Natural killer cell treated with Interleukin-12 subunit alpha and Interleukin-12 subunit beta and Interleukin-15 and Interleukin-18, amount 100 ng/mL, for 72 hours (primary cell): ENCODE measurements at places on chromosomes 7 and 10.

DNA sequence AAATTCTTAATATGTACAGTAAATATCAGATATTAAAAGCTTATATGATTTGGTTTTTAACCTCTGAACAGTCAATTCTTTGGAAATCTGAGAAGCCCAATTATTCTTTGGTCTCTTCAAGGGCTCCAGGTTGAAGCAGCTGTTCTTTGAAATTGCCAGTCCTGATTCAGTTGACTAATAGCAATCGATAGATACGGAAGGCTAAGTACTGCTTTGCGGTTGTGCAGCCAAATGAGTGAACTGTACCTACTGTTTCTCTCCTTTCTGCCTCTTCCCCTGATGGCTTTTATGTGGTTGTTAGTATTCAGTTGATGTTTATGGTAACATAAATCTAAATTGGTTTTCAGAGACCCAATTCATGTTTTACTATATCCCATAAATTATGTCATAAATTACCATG is 103.1 kb upstream of the RPA3 start:
- DNase-seq, result no peak

- no peak for DNase-seq
These were observed 16.3 kb upstream of the GJD4 start for GRCh38 chr10:35588836-35589235.

DNA sequence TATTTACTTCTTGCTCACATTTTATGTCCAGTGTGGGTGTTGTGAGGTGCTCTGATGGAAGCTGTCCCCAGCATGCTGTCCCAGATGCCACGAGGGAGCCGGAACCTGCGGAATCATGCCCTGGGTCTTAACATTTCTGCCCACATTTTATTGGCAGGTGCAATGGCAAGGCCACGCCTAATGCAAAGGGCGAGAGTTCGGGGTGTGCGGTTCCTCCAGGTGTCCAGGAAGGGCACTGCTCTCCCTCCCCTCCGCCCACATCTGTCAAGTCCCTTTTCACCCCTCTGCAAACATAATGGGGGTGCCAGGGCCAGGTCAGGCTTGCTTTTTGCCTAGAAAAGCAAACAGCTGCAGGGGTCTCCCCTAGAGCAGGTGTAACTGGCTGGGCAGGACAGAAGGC is 16.4 kb downstream of the PDAP1 start:
- no peak for DNase-seq

- DNase-seq, result peak; percentile 57
These were observed 139.8 kb downstream of the RPS24 start for GRCh38 chr10:78173360-78174015.

DNA sequence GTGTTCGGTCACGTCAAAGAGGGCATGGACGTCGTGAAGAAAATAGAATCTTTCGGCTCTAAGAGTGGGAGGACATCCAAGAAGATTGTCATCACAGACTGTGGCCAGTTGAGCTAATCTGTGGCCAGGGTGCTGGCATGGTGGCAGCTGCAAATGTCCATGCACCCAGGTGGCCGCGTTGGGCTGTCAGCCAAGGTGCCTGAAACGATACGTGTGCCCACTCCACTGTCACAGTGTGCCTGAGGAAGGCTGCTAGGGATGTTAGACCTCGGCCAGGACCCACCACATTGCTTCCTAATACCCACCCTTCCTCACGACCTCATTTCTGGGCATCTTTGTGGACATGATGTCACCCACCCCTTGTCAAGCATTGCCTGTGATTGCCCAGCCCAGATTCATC is 6.5 kb downstream of the PPIF start:
- DNase-seq, result no peak

DNA sequence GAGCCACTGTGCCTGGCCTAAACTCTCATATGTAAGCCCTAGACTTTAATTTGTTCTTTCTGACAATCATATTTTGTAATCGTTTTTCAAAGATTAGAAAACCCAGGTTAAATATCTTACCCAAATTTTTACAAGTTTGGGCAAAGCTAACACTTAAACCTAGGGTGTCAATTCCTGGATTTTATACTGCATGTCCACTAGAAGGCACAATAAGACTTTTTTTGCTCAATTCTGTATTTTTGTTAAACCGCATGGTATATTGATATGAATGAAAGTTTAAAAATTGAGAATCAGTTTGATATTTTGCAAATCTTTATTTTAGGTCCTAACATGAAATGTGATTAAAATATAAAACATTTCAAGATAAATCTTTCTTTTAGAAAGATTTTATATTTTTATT is 29.3 kb downstream of the DYNC2I1 start:
- DNase-seq, result no peak

GRCh38 chr7:1369916-1370657 is 89.2 kb downstream of the MICALL2 start:
- DNase-seq, result no peak
